Endothelial cell (in vitro differentiated cells): ENCODE measurements at places on chromosomes 2 and 18. TPM values are rescaled to one million over a fixed set of nuclear protein-coding genes. Genes with fewer than 3 reads are reported as not detected.

The ABCG5 gene
- not detected for total RNA-seq

The HAAO gene
- 6.0 TPM for total RNA-seq

The CCDC74A gene
- 16.0 TPM for total RNA-seq

DNA sequence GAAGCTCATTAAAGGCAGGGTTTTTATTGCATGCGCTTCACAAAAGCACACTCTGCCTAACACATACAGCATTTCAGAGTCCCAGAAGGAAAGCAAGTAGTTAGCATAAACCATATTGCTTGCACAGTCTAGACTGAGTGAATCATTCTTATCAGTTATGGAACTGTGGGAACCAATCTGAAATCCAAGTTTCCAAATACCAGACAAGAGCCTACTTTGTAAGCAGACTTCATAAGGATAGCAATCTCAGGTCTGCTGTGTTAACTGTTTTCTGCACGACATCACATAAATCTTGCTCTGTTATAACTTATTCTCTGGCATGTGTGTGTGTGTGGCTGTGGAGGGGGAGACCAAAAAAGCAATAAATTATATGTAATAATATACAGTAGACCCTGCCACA, 608.1 kb upstream of the REG3G start:
- DNase-seq: no peak

GRCh38 chr2:134413430-134413829, 159.6 kb downstream of the MGAT5 start:
- DNase-seq: no peak

DNA sequence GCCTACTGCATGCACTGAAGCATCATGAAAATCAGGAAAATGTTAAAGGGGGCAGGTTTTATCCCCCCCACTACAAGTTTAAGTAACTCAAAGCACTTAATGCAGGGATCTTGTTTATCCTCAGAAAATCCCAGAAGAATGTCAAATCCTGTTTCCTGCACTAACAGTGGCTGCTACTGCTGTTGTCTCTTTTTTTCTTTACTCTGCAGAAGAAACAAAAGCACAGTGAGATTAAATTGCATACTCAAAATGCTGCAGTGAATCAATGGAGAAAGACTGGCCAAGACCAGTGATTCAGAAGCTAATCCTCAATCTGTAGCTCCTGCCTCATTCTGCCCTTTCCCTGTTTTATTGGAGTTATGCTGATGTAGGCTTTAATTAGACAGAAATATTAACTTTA, 332.3 kb upstream of the FIGN start:
- DNase-seq: no peak

- DNase-seq: no peak
Observed at GRCh38 chr18:76977684-76978232, 154.8 kb downstream of the MBP start.

- no peak for DNase-seq
Observed at GRCh38 chr2:237669628-237670392, 42.4 kb downstream of the LRRFIP1 start.

DNA sequence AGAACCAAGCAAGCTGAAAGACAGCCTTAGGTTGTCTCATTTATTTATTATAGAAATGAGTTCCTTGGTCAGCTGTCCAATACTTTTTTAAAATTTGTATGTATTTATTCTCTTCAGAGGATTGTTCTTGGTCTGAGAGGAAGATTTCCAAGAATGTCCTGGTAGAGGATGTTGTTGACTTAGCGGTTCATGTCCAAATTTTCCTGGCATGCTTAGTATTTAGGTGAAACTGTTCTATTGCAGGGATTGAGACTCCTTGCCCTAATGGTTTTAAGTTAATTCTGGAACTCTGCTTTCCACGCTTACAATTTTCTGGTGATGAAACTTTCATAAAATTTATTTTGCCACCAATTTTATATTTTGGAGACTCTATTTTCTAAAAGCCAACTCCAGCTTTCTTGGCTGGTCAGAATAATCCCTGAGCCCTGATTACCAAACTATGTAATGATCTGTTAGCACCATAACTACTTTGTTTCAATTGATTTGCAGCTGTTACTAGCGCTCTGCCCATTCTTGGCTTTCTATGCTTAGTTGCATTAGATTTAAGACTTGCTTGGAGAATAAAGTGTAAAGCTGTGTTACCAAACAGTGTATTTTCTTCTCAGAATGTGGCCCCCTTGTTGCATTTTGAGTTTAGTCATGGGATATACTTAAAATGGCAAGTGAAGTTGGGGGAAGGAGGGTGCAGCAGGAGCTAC, 1868.8 kb upstream of the CELF4 start:
- no peak for DNase-seq

- no peak for DNase-seq
Observed at GRCh38 chr2:127103243-127104165, 3.5 kb downstream of the BIN1 start.

DNA sequence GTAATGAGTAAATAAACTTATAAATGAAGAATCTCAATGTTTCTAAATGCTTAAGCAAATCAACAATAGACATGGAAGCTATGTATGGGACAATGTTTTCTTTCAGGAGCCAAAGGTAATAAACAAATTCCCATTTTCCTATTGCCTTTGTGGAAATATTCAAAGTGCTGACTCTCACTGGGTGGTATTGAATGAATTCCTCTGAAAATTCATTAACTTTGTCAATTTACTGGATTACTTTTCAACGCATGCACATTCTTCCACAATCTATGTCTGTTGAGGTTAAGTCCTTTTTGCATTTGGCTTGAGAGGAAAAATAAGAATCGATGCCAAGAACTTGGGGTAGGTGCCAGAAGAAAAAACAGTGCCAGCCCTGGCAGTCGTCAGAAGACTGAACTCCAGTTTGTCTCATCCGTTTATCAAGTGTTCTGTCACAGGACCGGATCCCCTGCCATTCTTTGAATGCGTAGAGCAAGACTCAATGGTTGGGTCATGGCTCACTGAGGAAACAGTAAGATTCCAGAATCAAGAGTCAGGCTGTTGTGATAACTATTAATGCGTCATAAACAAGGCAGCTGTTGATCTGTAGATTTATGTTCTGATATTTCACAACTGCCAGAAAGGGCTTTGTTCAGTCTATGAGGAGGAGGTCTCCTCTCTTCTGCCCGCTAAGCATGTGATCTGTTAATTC, 133.3 kb downstream of the GFPT1 start:
- DNase-seq: no peak

DNA sequence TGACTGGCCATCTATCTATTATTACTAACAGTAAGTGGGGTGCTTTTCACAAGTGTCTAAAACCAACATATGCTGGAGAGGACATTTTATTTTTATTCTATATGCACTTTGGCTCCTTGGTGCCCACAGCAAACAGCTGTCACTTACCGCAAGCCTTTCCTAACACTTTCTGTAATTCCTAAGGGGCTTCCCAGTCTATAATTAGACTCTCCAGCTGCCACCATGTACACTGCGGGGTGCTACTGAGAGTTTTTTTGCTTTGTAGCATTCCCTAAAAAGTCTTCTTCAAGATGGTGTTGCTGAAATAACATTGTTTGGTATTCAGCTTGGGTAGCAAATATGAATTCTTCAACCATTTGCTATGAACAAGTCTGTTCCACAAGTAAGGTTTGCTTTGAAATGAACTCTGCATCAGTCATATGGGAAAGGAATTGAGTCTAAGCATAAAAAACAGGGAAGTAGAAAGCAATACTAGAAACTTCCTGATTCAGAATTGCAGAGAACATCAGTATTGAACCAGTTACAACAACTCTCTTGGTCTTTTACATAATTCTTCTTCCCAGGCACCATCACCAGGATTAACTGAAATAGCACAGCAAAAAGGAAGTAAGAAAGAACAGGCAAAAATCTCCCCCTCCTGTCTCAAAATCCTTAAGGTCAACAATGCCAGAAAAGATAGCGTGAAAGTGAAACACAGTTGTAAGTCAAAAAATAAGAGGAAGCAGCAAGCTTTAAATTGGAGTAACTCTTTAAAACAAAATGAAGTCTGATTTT, 28.6 kb downstream of the EPB41L3 start:
- no peak for DNase-seq

- DNase-seq: no peak
Observed at GRCh38 chr2:203908066-203908796, 28.3 kb upstream of the ICOS start.

DNA sequence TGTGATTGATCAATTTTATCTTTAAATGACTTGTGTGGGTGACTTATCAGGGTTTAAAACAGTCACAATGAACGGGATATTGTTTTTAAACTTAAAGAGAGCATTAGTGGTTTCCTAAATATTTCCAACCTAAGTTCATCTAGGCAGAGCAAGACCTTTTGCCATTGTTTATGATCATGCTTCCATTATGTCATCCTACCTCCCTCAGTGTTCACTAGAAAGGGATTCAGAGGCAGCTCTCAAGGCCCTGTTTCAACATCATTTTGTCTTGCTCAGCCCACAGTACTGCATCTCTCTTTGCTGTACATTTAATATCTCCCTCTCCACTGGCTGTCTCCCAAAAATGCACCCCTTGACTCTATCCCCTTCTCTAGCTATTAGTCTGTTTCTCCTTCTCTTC, 21.5 kb upstream of the PELI1 start:
- DNase-seq: no peak

GRCh38 chr2:1814616-1815015, 70.3 kb upstream of the PXDN start:
- DNase-seq: no peak

- peak; percentile 3 for DNase-seq
Observed at GRCh38 chr18:5237083-5237722, 40.1 kb upstream of the AKAIN1 start.

DNA sequence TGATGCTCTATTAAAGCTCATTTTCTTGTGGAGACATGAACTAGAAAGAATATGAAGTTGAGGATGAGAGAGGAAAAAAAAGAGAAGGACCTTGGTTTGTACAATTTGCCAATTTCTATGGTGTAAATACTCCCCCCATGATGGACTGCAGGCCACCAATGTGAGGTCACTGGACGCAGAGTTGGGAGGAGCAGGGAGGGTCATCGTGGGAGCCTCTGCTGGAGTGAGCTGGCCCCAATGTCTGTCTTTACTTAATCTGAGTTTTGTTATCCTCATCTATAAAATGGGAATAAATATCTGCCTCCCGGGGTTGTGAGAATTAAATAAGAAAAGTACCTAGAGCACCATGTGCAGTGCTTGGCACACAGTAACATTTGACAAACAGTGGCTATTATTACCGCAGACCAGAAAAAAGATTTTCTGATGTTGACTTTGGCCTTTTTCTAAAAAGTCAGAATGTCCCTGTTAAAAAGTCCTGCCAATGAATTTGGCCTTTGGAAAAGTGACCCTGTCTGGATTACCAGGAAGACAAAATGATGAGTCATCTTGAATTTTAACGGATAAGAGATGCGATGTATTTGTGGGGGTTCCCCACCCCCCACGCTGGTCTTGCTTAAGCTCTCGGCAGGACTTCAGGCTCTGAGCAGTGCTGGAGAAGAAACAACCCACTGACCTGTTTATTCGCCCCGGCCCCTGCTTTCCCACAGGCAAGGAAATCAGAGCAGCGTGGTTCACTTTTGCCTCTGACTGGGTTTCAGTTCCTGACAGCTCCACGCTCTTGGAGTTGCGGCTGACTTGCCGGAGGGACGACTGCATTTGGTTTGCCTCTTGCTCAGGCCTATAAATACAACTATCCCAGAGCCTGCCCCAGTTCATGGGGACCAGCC, 50.3 kb upstream of the FOSL2 start:
- DNase-seq: no peak

The PLCD4 gene
- 90.2 TPM for total RNA-seq

GRCh38 chr2:231987124-231987727, 25.7 kb downstream of the DIS3L2 start:
- DNase-seq: no peak

The CDH7 gene
- 0.44 TPM for total RNA-seq

DNA sequence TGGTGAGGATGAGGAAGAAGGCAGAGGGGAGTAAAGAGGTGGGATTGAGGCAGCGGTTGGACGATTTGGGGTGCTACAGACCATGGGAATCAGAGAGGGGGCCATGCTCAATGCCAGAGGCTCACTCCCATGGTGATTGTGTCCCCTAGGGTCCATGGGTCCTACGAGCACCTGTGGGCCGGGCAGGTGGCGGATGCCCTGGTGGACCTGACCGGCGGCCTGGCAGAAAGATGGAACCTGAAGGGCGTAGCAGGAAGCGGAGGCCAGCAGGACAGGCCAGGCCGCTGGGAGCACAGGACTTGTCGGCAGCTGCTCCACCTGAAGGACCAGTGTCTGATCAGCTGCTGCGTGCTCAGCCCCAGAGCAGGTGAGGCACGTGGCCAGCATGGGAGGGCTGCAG, 5.2 kb downstream of the CAPN10 start:
- DNase-seq: no peak

The SKA1 gene
- total RNA-seq: 4.7 TPM

DNA sequence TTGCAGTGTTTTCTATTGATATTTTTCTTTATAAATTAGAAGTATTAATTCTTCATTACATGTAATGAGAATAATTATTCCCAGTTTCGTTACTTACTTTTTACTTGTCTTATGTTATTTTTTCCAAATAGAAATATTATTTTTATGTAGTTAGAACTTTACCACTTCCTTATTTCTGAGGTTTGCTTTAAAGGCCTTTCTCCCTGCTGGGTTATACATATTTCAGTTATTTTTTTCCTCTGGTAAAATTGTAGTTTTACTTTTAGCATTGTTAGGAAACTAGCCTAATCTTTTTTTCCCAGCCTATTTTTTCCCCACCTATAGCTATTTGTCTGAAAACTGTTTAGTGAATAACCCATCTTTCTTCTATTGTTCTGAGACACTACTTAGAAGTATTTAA, 17.1 kb downstream of the RNF144A start:
- no peak for DNase-seq

DNA sequence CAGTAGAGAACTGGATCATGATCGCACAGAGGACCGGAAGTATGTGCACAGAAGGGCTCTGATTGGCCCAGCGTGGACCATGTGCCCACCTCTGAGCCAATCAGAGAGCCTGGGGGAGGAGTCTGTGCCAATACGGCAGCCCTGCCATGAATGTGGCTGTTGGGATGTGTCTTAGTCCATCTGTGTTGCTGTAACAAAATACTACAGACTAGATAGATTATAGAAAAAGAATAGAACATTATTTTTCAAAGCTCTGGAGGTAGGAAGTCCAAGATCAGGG, 132.0 kb downstream of the NDUFA10 start:
- DNase-seq: no peak

The MRPS5 gene
- total RNA-seq: 47.5 TPM
